ENCODE measurements at places on chromosomes 5 and 9. TPM values are rescaled to one million over a fixed set of nuclear protein-coding genes. Genes with fewer than 3 reads are reported as not detected.

- DNase-seq: no peak
Measured at GRCh38 chr9:136520053-136520540, 25.8 kb downstream of the NOTCH1 start.

DNA sequence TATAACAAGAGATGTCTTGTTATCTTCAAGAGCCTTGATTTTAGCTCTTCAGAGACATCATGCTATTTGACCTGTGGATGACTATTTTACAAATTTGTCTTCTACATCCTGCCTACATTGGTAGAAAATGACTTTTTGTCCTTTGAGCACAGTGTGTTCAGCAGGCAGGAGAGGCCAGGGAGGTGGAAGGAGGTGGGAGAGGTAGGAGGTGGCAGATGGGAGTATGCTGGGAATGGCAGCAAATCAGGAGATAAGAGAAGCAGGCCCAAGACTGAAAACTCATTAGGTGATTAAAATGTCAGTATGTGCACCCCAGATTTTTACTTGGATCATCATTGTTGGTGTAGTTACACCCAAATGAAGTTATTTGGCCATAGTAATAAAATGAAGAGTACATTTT, 44.1 kb downstream of the PTPN3 start:
- no peak for DNase-seq

GRCh38 chr5:56717253-56717987, 97.9 kb upstream of the MAP3K1 start:
- DNase-seq: peak; percentile 7

DNA sequence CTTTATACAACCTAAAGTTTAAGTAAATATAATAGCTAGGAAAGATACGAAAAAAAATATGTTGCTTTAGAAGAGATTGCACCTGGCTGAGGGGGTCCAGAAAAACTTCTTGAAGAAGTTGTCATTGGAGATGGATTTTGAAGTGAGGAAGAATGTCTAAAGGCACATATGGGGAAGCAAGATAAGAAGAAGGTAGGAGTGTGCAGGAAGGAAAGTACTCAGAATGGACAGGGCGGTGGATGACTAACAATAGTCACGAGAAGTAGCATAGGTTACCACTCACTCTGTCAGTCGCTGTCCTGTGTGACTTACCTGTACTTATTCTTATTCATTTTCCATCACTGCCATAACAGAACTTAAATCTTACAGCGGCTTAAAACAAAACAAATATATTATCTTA, 251.6 kb downstream of the GRIA1 start:
- no peak for DNase-seq

- no peak for DNase-seq
Measured at GRCh38 chr9:113569472-113570060, 106.0 kb downstream of the RGS3 start.

DNA sequence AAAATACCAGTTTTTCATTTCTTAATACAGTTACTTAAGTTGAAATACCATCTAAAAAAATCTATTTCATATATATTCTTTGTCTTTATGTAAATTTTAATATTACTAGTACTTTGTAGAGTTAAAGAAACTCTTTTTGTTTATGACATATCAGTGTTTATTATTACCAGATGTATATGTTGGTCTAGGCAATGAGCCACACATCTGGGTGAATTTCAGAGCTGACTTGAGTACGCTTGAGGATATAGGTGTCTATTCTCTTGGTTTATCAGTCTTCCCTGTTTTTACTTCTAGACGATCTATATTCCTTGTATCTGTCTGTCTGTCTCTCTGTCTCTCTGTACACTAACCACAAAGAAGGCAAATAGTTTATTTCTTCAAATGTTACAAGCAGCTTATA, 2.9 kb downstream of the SMAD5 start:
- DNase-seq: no peak

F2RL2 gene
- total RNA-seq: 13.1 TPM

DCP2 gene
- total RNA-seq: 20.5 TPM

PCDHGA3 gene
- total RNA-seq: 1.5 TPM

WHRN gene
- 0.51 TPM for total RNA-seq

DOK3 gene
- total RNA-seq: 0.99 TPM
